Stimulated activated CD8-positive, alpha-beta memory T cell treated with anti-CD3 and anti-CD28 coated beads, Interleukin-4, amount 100 ng/mL, for 1 hour (primary cell): ENCODE measurements at places on chromosomes 6 and 20.

GRCh38 chr6:126529637-126530362 is 189.9 kb downstream of the CENPW start:
- no peak for DNase-seq

DNA sequence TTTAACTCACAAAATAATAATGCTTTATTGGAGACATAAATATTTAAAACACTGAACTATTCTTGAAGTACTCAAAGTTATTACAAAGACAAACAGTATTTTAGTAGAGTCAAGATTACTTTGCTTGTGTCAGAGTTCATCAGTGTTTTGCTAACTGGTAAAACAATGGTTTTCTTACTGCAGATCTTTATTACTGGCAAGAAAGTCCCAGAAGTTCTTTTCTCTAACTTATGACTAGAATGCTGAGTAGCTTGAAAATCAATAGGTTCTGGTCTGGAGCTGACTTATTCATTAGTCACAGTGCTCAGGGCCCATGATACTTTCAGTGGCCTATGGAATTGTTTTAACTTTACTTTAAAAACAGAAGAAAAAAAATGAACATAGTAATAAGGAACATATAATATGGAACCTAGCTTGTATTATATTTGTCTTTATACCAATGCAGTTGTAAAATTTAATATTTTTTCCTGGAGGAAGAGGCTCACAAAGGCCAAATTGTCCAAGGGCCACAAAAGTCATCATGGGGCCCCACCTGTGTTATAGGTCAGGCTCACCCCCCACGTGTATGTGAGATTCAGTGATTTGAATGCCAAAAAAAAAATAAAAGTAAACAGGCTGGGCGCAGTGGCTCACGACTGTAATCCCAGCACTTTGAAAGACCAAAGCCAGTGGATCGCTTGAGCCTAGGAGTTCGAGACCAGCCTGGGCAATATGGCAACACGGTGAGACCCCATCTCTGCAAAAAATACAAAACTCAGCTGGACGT is 53.3 kb downstream of the PLEKHG1 start:
- DNase-seq, result no peak

DNA sequence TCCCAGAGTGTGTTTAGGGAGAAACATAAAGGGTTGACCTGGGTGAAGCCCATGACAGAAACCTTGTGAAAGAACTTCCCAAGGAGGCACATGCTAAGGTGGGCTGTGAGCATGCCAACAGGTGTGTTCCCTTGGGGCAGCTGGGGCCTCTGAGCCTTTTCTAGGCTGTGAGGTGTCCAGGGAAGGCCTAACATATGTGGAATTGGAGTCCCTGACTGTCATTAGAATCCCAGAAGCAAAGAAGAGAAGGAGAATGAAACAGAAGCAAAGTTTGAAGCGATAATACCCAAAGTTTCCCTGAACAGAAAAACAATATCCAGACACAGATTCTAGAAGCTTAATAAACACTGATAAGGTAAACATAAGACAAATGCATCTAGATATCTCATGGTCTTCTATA is 143.3 kb downstream of the CD83 start:
- DNase-seq, result no peak

DNA sequence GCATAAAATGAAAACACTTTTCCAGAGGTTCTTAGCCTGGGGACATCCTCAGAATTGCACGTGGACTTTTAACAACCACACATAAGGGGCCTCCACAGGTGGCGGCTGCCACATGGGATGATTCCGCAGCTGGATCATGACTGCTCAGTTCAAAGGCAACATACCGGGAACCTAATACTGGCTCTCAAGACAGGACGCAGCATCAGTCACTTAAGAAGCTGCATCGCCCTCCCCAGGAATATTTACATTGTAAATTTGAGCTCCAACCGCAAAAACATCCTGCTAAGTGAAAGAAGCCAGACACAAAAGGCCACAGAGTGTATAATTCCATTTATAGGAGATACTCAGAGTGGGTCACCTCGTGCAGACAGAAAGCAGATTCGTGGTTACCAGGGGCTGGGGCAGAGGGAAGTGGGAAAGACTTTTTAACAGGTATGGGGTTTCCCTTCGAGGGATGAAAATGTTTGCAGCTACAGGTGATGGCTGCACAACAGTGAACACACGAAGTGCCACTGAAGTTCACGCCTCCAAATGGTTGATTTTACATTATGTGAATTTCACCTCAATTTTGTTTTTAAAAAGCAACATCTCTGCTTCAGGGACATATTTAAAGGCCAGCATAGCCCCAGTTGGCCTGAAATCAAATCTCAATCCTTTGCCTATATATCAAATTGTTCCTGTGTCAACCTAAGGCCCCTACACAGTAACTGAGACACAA is 141.5 kb downstream of the BMP7 start:
- DNase-seq, result no peak

DNA sequence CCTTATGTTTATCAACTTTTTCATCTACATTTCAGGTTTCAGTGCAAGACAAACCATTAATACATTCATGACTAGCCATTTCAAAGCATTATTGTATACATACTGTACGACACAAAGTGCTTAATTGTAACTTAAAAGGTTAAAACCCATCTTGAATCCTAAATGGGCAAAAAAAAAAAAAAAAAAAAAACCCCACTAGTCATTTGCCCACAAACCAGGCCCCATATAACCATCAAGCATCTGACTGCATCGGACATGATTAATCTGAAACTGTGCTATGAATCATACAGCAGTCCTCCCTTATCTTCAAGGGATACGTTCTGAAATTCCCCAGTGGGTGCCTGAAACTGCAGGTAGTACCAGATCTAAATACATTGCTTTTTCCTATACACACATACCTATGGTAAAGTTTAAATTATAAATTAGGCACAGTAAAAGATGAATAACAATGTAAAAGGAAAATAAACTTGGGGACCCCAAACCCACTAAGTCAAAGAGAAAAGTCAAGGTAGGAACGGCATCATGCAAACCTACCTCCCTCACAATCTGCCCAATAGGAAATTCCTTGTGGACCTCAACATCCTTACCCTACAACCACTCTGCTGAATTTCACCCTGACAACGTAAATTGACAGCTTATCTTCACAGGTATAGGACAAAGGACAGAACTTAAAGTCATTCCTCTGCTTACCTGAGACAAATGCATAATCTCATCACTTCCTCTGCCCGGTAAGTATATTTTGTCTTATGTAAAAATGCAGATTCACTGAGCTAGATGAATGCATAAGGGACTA is 14.3 kb downstream of the B4GALT5 start:
- DNase-seq, result no peak

- DNase-seq, result no peak
These were observed 3.8 kb downstream of the RSPO4 start for GRCh38 chr20:998231-998830.
